Left lung (tissue), 14 donors: ENCODE measurements at places on chromosomes 6 and 20. TPM values are rescaled to one million over a fixed set of nuclear protein-coding genes. Genes with fewer than 3 reads are reported as not detected.

- DNase-seq, result no peak
Measured at GRCh38 chr20:24866008-24866407, 83.1 kb upstream of the CST7 start.

DNA sequence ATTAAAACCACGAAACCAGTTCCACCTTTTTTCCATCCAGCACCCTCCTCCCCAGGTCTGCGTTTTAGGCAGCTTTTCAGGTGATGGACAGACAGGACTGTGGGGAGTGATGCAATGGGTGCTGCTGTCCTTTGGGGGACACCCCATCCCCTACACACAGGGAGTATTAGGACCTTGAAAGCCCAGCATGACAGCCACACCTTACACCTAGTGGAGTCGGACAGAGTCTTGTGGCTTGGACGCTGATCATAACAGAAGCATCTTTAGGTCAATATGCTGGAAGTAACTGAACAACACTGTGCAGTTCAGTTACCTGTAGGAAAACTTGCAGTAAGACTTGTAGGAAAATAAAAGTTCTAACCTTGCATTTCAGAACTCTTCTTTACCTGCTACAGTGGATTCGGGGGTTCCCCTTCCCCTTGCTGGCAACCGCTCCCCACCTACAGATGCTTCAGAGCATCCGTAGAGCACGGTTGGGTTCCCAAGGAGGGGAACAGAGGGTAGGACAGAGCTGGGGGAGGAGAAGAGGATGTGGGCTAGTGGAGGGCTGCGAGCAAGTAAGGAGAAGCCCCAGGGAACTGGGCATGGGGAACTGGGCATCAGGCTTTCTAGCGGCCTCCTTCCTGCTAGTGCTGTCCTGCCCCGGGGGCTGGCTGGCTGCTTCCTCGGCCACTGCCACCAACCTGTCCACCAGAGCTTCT, 31.7 kb downstream of the PLEKHG1 start:
- DNase-seq, result no peak

DNA sequence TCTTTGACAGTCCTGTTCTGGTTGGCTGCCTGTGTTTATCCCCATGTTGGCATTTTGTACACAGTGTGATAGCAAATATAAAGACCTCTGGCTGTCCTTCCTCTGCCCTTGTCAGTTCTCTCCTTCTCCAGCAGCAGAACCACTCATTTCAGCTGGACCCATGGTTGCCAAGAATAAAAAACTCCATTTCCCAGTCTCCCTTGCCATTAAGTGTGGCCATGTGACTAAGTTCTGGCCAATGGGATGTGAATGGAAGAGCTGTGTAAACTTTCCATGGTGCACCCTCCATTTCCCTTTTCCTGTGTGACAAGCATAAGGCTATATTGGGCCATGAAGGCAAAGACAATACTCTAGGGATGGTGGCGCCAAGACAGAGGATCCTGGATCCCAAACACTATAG, 78.4 kb upstream of the TBC1D7 start:
- DNase-seq, result no peak

DNA sequence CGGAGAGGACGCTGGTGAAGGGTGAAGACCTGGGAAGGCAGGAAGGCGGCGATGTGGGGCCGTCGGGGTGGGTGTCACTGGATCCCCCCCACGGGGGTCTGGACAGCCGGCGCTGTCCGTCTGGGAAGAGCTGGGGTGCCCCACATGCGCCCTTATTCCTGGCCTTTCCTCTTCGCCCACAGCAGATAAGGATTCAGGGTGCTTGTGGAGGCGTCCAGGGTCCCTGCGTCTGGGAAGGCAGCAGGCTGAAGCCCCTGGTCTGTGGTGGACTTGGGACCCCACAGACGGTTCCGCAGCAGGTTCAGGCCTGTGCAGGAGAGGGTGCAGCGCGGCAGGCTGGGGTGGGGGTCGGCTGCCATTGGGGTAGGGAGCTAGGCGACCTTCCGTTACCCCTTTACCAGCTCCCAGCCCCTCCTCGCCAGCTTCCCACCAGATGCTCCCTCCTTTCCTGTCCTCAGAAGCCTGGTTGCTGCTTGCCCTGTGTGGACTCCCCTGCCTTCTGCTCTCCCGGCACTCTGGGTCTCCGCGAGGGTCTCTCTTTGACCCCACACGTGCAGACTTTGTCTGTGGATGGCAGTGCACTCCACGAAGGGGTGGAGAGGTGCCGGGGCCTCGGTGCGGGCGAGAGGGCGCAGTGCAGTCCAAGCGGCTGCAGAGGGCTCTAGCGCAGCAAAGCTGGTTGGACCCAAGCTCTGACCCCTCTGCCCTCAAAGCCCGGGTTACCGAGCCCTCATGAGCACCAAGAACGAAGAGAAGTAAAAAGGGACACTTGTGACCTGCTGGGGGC, 2.1 kb upstream of the GATA5 start:
- no peak for DNase-seq

- no peak for DNase-seq
Measured at GRCh38 chr6:111781041-111781708, 92.1 kb downstream of the FYN start.

DNA sequence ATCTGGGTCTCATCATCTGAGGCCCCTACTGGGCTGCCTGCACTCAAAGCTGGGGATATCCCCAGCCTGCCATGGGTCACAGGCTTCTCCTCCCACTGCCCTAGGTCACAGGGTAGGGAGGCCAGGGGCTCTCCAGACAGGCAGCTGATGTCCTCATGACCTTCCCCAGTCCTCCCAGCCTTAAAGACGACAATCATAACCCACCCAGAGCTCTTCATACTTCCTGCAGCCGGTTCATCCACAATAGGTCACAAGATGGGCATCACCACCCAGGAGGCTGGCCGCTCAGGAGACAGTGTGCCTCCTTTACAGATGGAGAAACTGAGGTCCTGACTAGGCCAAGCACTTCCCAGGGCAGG, 15.2 kb downstream of the TFEB start:
- DNase-seq, result no peak

DNA sequence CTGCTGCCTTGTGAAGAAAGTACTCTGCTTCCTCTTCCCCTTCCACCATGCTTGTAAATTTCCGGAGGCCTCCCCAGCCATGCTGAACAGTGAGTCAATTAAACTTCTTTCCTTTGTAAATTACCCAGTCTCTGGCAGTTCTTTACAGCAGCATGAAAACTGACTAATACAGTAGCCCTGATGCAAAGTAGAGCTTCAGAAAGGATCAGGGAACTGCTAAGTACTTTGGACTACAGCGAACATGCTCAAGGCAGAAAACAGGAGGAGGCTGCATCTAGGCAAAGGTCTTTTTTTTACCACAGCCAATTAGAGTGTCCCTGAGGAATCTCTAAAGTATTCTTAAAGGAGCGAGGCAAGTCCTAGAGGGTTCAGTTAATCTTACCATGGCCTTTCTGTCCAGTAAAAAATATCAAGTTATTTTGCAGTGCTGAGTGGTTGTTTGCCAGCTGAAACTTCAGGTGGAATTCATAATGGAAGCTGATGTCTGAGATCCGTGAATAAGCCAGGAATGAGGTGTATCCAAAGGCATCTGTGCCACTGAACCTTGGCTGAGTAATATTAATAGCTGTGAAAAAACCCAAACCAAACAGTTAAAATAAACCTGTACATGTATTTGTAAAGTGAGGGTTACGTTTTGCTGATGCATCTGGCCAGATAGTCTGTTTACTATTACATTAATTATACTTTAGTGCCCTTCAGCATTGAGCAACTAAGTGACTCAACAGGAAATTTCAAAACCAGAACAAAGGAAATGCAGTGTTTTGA, 170.4 kb downstream of the PHF3 start:
- peak; percentile 20 for DNase-seq

GRCh38 chr6:145204301-145204700, 531.0 kb downstream of the EPM2A start:
- DNase-seq, result no peak

- DNase-seq, result no peak
Measured at GRCh38 chr20:37189416-37190016, 10.2 kb upstream of the MROH8 start.

GRCh38 chr20:20593447-20594170, 118.8 kb downstream of the RALGAPA2 start:
- peak; percentile 33 for DNase-seq

- DNase-seq, result no peak
Measured at GRCh38 chr6:163709693-163710092, 295.2 kb downstream of the QKI start.

- DNase-seq, result no peak
Measured at GRCh38 chr6:140321891-140322290, 947.4 kb upstream of the CITED2 start.

DNA sequence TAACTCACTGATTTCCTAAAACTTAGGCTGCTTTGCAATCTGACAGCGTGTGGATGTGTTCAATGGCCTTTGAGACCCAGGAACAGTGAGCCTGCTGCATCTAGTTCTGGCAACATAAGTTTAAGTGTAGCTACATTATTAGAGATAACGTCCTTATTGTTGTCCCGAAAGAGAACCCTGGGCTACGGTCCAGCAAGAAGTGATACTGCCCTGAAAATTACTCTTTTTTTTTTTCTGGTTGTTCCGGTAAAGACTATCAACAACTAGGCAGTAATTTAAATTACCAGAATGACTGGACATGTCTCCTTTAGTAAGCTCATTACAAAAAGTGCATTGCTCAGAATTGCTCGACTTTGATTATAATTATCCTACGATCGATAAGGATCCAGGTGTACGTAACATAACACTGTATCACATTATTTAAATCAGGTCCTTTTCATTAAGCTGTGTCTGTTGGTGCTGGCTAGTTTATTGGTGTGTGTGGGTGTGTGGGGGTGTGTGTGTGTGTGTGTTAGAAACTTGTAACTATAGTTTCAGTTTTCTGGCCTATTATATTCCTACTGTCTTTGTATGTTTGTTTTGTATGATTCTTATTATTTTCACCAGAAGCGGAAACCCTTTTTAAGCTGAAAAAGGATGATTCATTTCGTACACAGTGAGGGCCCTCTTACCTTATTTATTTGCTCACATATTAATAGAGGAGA, 3.0 kb downstream of the TSHZ2 start:
- no peak for DNase-seq

DNA sequence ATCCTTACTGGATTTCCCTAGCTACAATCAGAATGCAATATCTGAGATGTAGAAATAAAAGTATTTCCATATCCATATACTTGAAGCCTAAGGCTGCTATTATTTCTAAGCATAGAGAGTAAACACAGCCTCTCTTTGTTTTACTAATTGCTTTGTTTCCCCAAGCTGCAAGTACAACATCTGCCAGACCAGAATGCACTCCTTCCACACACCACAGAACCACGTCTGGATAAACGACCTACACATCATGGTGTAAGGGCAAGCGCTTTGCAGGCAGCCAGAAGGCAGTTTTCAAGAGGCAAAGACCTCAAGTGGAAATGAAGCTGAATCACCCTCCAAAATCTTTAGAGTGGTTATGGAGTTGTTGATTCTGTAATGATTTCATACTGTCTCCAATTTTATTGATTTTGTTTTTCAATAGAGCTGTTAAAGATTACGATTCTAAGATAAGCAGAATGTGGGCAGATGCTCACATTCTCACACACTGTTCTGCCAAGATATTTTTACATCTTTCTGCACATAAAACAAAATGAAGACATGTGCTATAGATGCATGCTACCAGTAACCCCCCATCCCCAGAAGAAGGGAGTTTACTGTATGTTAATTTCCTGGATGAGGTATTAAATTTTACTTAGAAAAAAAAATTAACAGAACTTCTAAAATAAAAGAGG, 88.8 kb downstream of the THEMIS start:
- no peak for DNase-seq

DNA sequence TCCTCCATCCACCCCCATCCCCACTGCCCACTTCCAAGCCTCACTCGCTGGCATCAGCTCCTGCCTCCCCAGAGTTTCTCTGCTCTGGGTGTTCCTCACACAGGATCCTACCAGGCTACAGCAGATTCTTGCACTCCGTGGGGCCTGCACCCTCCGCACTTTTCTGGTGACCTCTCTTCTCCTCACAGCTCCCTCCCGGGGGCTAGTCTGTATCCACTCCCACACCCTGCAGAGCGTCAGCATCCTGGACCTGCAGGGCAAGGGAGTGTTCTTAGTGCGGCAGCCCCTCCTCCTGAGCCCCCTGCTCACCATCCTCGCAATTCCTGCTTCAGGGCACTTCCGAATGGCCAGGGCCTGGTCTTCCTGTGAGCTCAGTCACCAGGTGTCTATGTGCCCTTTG, 224.2 kb downstream of the DLL1 start:
- no peak for DNase-seq

DNA sequence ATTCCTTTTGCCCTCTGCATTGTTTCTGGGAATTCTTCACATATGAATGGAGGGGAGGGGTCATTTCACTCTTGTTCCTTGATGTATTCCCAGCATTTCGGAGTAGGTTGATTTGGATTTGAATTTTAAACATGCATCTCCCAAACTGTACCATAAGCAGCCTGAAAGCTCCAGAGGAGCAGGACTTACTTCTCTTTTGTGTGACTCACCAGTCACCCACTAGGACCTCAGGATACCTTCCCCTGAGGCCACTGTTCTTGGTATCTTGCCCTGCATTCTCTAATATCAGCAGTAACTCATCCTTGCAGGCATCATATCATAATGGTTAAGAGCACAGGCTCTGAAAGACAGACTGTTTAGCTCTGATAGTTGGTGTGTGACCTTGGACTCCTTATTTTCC, 703 bp downstream of the MRPL2 start:
- DNase-seq, result no peak

- DNase-seq, result no peak
Measured at GRCh38 chr6:35400901-35401311, 51.2 kb upstream of the FANCE start.

GRCh38 chr20:43993560-43993959, 78.9 kb downstream of the TOX2 start:
- DNase-seq, result no peak

GRCh38 chr20:34997131-34997561, 41.5 kb downstream of the MYH7B start:
- peak; percentile 83 for DNase-seq

DNA sequence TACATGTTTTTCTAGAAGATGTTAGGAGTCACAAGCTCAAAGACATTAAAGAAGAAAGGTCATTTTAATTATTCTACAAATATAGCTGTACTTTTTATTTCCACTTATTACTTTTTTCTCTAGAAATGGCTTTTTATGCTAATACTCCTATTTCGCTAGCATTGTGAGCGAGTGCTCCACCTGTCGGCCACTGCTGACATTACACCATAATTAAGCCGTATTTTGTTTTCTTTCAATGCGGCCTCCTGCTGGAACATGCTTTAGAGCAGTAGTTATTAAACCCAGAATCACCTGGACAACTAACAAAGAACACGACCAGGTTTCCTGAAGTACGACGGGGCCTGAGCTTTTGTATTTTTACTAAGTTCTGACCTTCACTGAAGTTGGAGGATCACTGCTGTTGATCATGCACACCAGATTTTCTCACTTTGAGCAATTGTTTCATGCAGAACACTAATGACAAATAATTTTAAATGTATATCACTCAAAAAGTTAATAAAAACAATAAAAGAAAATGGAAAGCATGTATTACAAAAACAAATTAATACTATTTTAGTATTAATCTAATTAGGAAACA, 74.1 kb upstream of the PAK5 start:
- no peak for DNase-seq

Gene LGSN
- 0.27 TPM for polyA plus RNA-seq

Gene TMEM217
- polyA plus RNA-seq, result 2.9 TPM

Gene TSHZ2
- 20.7 TPM for polyA plus RNA-seq

Gene PTCHD4
- 0.40 TPM for polyA plus RNA-seq

Gene PRRT1
- polyA plus RNA-seq, result 0.89 TPM

Gene GNRH2
- polyA plus RNA-seq, result 0.66 TPM

Gene TGM3
- not detected for polyA plus RNA-seq

Gene PAK5
- polyA plus RNA-seq, result 0.30 TPM

Gene LY6G6C
- polyA plus RNA-seq, result 0.46 TPM

Gene NTSR1
- 0.14 TPM for polyA plus RNA-seq

Gene LTV1
- 41.8 TPM for polyA plus RNA-seq

Gene RUNX2
- polyA plus RNA-seq, result 3.3 TPM

Gene SUMO4
- 1.6 TPM for polyA plus RNA-seq

Gene SAMD3
- polyA plus RNA-seq, result 1.8 TPM
